ENCODE measurements at places on chromosomes 11 and 22.

GRCh38 chr11:132563050-132563449 is 969.3 kb downstream of the OPCML start:
- DNase-seq: no peak

DNA sequence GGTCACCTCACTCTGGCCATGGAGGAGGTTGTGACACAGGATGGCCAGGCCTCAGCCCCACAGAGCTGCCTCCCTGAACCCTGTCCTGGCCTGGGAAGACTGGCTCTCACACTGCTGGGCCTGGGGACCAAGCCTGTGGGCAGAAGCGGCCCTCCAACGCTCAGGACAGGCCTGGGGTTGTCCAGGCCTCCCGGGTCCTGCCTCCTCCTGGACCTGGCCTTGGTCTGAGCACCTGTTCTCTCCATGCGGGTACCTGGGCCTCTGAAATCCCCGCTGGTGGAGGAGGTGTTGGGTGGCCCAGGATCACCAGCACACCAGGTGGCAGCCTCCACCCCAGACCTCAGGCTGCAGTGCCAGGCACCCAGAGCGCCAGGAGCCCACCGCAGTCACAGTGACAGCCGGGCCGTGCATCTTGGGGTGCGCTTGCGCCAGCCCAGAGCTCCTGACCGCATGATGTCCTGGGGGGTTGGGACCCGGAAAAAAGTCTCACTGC is 16.1 kb upstream of the PIM3 start:
- DNase-seq: no peak

DNA sequence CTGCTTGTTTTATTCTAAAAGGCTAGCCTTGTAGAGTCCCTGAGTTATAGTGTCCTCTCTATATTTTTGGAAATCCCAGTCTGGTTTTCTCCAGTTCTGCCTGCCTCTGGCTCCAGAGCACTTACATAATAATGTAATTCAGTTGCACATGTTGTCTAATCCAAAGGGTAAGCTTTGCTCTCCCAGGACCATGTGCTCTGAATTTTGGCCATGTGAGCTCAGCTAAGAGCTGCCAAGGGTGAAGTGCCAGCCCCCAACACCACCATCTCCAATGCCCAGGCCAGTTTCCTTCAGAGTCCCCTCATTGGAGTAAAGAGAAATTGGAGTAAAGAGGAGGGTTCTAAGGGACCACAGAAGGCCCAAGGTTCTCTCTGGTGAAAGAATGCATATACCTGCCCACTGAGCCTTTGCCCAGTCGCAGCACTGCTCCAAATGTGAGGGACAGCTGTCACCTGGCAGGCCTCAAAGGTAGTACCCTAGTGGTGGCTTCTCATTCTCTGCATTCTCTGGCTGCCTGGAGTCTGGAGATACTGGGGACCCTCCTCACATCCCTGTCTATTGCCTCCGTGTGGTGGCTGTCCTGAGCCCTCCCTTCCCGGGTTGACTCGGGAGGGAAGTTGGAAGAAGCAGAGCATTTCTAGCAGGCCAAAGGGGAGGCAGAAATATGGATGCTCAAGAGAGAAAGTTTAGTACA is 4.9 kb downstream of the CRY2 start:
- peak; percentile 32 for DNase-seq

GRCh38 chr11:120134106-120134930 is 3.6 kb downstream of the TRIM29 start:
- DNase-seq: no peak

- no peak for DNase-seq
Measured at GRCh38 chr11:125157953-125158680, 6.4 kb upstream of the PKNOX2 start.

DNA sequence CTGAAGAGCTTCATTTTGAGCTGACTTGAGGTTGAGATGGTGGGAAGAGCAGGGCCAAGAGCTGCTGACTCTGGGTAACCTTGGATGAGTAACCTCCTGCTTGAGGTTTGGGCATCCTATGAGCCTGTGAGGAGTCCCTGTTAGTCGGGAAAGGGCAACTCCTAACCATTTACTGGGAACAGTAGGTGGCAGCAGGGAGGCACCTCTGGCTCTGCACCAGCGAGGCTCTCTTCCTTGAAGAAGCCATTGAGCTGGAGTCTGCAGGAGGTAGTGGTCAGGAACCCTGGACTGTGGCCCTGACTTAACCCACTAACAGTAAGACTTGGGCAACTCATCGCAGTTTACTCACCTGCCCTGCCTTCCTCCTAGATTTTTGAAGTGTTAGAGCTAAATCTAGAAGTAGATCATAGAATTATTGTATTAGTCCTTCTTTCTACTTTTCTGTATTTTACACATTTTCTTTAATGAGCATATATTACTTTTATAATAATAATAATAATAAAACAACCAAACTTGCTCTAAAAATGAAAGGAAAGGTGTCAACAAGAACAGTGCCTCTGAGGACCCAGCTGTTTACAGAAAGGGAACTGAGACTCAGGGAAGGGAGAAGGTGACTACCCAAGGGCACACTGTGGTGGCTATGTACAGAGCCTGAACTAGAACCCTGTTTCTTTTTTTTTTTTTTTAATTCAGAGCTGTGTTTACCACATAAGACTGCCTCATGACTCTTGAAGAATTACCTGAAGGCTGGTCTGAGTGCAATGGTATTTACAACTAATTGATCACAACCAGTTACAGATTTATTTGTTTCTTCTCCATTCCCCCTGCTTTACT is 47.5 kb downstream of the MEI1 start:
- peak; percentile 39 for DNase-seq

GRCh38 chr22:35352214-35353111 is 28.4 kb upstream of the HMOX1 start:
- peak; percentile 63 for DNase-seq
